ENCODE measurements at places on chromosomes 7 and 10. TPM values are rescaled to one million over a fixed set of nuclear protein-coding genes. Genes with fewer than 3 reads are reported as not detected.

GRCh38 chr10:12633776-12634620 is 284.7 kb downstream of the CAMK1D start:
- no peak for ATAC-seq

GRCh38 chr10:52066383-52066782 is 247.7 kb upstream of the DKK1 start:
- no peak for ATAC-seq

DNA sequence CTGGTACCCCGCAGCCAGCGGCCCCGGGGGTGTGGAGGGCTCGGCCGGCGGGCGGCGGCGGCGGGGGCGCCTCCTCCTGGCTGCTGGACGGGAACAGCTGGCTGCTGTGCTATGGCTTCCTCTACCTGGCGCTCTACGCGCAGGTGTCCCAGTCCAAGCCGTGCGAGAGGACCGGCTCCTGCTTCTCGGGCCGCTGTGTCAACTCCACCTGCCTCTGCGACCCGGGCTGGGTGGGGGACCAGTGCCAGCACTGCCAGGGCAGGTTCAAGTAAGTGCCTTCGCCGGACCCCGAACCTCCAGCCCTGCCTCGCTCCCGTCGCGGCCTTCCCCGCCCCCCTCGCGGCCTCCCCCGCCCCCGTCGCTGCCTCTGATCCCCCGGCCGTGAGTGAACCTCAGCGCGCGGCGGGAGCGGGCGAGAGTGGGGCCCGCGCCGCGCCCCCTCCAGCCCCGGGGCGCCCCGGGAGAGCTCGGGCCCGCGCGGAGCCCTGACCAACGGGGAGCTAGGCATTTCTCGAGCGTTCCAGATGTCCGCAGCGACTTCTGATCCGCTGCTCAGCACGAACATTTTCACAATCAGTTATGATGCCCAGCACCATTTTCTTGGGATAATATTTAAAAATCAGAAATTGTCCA is 727 bp downstream of the ATRNL1 start:
- ATAC-seq: peak; percentile 70

DNA sequence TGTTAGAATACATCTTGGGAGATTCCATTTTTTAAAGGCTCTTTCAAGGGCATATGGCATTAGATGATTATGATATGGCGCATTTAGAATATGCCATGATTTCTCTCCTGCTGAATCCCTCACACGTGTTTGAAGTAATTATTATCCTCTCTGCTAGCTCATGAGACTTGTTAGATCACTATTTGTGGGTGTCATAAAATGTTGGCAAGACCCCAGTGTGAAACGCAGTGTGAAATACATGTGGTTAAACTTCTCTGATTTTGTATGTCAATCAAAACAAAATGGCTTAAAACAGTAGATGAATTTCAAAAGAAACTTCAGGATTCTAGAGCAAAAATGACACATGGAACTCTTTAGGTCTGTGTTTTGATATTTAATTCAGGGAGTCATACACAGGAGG is 560.8 kb downstream of the AUTS2 start:
- ATAC-seq: no peak

DNA sequence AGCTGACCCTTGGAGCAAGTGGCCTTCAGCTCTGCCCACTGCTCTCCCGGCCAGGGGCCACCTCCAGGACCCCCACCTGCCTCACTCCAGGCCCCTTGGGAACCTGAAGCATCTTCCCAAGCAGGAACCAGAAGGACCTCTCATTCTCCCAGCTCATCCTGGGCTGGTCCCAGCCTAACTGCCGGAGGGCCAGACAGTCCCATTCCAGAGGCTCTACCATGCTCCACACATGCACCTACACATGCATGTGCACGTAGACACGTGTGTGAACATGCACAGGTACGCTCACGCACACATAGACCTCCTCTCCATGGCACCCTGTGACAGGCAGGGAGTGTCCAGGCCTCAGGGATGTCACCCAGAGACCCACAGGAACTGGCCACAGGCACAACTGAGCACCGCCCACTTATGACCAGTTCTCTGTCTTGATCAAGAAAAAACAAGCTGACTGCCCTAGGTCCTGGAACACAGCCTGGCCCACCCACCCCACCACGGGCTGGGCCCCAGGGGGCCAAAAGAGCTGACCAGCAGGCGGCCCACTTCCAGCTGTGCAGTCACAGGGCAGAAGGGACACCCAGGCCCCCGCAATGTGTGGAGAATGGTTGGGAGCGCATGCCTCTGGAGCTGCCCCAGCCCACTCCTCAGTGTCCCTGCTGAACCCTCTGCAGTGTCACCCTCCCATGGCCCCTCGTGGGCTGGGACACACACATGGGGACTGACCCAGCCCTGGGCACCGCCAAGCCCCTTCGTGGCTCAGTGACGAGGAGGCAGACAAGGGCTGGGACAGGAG is 43.4 kb downstream of the CAMK2B start:
- ATAC-seq: peak; percentile 38

DNA sequence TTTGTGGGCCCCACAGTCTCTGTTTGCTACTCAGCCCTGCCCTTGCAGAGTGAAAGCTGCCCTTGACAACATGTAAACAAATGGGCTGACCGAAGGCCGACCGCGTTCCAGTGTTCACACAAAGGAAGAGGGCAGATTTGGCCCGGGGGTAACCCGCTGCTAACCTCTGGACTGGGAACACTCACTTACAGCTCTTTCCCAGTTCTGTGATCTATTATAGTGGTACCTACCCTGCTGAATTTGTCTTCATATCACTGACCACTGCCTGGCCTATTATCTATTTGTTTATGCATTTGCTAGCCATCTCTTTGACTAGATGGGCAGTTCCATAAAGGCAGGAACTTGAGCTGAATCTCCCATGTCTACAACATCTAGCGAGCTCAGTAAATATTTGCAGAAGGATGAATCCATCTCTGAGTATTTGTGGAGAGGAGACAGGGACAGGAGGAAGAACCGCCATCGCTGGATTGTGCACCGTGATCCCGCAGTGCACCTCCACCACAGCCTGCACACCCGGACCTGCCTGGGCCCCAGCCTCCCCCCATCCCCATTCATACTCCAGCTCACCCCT is 15.2 kb downstream of the SLC29A3 start:
- ATAC-seq: no peak

DNA sequence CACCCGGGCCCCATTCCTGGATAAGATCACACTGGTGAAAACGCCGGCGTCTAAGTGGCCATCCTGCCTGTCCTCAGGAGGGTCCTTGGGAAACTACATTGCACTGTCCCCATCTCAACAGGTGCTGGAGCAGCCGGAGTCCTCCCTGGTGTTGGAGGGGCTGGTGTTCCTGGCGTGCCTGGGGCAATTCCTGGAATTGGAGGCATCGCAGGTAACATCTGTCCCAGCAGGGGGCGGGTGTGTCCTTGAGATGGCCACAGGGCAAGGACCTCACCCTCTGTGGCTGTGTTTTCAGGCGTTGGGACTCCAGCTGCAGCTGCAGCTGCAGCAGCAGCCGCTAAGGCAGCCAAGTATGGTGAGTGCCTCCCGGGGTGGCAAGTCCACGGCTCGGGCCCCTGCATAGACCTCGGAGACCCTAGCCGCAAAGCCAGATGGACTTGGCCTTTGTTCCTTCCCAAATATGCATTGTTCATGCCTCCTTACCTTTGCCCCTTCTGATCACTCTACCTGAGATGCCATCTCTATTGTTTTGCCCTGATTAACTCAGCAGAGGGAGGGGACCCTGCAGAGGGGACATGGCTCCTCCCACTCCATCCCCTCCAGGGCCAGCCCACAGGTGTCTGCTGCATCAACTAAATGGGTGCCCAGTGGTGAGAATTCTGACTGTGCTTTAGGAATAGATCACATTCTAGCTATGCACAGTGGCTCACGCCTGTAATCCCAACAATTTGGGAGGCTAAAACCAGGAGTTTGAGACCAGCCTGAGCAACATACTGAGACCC is 23.8 kb downstream of the ELN start:
- peak; percentile 15 for ATAC-seq

GRCh38 chr10:129105266-129105665 is 361.8 kb upstream of the MGMT start:
- ATAC-seq: no peak

DNA sequence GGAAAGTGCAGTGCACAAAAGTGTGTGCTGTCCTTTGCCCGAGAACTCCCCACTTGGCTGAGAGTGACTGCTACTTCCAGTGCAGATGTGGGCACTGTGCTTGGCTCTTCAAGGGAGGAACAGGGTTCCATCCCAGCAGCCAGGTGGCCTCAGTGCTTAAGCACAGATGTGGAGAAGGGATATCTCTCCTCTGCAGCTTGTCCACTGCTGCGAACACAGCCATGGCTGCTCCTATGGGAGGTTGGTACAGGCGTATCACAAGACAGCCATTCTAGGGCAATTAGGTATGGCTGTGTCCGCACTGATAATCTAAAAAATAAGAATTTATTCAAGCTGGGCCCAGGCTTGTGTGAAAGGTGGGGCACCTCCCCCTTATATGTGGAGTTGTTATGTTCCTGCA is 66.6 kb downstream of the GLCCI1 start:
- no peak for ATAC-seq

GRCh38 chr10:71343392-71343773 is 24.3 kb downstream of the SLC29A3 start:
- ATAC-seq: peak; percentile 10

- no peak for ATAC-seq
These were observed 18.8 kb downstream of the FIGNL1 start for GRCh38 chr7:50431316-50431715.

GRCh38 chr7:115300231-115300870 is 378.5 kb downstream of the MDFIC start:
- ATAC-seq: no peak

GRCh38 chr10:122703483-122704448 is 4.1 kb upstream of the C10orf120 start:
- ATAC-seq: peak; percentile 98

- peak; percentile 81 for ATAC-seq
These were observed at the start of gene FBXL15 for GRCh38 chr10:102420714-102421506. FBXL15 (plus strand) TSS chr10:102420836; CDS start chr10:102421130, 294 bp downstream.

- peak; percentile 97 for ATAC-seq
These were observed 178.3 kb downstream of the PRKCQ start for GRCh38 chr10:6401558-6402348.

- ATAC-seq: no peak
These were observed 183.0 kb upstream of the CTBP2 start for GRCh38 chr10:125343118-125343925.

- peak; percentile 24 for ATAC-seq
These were observed 178.5 kb downstream of the KCNMA1 start for GRCh38 chr10:77458986-77459590.

Gene HTR5A
- 0.41 TPM for total RNA-seq

Gene PRPS1L1
- not detected for total RNA-seq

Gene GPR15LG
- not detected for total RNA-seq

Gene HKDC1
- total RNA-seq: 1.3 TPM

Gene EIF3A
- 78.9 TPM for total RNA-seq

Gene PGAM2
- not detected for total RNA-seq

Gene OR2A7
- total RNA-seq: 0.21 TPM

Gene BCAP29
- 38.7 TPM for total RNA-seq

Gene OR2A42
- 0.25 TPM for total RNA-seq

Gene HOXA13
- not detected for total RNA-seq

Gene POLR2J
- total RNA-seq: 52.8 TPM

Gene GIMAP4
- 0.31 TPM for total RNA-seq

Gene DRGX
- not detected for total RNA-seq
